CD4-positive, alpha-beta T cell treated with Interleukin-17A for 1 hour (primary cell): ENCODE measurements at places on chromosomes 4 and X.

DNA sequence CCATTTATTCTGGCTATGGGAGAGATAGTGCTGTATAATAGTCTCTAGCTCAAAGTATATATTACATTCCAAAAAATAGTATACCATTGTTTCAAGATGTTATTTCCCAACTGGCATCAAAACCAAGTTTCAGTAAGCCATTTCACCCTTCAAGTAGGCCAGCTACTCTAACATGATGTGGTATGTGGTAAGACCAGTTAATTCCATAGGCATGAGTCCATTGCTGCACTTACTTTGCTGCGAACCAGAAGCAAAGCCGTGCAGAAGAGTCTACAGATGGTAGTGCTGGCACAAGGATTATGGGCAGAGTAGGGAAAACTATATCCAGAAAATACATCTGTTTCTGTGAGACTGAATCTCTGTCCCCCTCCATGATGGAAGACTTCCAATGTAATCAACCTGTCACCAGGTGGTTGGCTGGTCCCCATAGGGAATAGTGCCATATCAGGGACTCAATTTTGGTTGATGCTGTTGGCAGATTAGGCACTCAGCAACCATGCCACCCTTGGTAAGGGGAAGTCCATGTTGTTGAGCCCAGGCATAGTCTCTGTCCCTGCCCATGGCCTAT is 49.8 kb upstream of the HSD17B10 start:
- no peak for DNase-seq

DNA sequence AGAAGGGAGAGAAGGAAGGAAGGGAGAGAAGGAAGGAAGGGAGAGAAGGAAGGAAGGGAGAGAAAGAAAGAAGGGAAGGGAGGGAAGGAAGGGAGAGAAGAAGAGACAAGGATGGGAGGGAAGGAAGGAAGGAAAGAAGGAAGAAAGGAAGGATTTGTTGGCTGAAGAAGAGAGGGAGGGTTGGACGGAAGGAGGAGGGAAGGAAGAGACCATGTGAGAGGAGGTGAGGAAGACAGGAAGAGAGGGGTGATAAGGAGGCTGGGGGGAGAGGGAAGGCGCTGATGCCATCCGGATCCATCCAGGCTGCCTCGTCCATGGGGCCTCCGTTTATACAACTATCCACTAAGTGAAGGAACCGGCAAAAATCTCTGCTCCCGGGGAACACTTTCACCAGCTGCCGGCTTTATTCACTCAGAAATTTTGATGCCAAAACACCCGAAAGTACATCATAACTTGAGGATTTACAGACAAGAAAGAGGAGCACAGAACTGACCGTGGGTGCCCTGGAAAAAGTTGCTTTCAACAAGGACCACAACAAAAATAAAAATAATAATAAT is 14.9 kb downstream of the DHRSX start:
- no peak for DNase-seq

DNA sequence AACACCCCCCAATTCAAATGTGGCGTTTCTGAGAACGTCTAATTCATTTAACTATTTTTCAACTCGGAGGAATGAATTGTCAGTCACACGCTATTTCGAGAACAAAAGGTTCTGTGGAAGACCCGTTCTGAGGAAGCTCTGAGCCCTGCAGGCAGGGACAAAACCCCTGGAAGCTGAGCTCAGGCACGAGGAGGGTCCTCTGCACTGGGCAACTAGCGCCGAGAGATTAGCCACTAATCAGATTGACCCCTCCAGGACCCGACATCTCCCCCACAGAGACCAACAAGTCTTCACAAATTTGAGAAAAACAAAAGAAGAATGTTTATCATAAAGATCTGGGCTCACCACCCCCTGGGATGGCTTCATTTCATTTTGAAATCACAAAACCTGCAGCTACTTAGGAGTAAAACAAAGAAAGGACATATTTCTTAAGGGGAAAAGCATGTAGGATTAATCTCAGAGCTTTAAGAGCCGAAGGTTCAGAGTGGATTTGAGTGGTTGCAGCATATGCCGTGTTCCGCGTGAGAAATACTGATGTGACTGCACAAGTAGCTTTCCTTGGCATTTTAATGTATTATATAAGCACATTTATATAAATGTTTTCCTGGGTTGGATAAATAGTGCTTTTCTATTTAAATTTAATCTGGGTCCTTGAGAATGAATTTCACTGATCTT is 41.8 kb downstream of the ADRA2C start:
- DNase-seq = no peak

DNA sequence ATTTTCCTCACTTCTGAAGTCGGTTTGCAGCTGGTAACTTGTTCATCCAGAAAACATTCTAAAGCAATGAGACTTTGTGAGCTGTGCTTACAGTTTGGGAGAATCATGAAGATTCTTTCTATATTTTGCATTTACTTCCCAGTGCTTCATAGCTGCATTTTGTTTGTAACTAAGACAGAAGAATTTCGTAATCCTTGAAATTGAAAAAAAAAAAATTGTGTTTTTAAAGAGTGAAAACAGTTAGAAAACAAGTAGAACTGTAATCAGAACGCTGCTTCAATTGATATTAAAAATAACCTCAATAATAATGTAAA is 392.4 kb downstream of the UNC5C start:
- DNase-seq = no peak

DNA sequence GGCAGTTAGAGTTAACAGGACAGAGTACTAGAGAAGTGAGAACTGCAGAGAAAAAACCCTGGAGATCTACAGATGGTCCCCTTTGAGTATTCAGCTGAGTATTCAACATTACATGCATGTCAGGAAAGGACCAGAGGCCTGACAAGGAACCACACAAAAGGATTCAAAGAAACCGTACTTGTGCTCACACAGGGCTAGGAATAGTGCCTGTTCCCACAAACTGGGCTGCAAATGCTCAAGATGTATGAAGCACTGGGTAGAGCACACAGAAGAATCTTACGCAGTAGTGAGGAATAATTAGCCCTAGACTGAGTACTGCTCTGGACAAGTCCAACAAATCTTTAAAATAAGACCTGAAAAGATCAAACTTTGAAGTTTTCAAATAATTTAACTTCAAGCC is 17.6 kb downstream of the PTPN13 start:
- no peak for DNase-seq

DNA sequence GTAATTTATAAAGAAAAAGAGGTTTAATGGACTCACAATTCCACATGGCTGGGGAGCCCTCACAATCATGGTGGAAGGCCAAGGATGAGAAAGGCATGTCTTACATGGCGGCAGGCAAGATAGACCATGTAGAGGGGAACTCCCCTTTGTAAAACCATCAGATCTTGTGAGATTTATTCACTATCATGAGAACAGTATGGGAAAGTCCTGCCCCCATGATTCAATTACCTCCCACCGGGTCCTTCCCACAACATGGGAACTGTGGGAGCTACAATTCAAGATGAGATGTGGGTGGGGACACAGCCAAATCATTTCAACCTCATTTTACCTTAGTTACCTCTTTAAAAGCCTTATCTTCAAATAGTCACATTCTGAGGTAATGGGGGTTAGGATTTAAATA is 30.9 kb upstream of the ELOVL6 start:
- no peak for DNase-seq

DNA sequence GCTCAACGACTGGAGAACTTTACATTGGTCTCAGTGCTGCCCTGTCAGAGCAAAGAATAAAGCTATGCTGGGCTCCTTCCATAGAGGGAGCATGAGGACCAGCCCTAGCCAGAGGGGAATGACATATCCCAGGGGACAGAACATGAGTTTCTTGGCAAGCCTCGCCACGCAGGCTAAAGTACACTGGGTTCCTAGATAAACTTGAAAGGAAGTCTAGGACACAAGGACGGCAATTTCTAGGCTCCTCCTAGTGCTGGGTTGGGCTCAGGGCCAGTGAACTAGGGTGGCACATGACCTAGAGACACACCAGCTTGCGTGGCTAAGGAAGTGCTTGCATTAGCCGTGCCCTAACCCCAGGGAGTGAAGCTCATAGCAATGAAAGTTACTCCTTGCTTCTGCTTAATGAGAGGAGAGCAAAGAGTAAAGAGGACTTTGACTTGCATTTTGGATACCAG is 141.0 kb downstream of the MAB21L2 start:
- DNase-seq = no peak

GRCh38 chr4:57074744-57075143 is 35.4 kb downstream of the IGFBP7 start:
- no peak for DNase-seq

DNA sequence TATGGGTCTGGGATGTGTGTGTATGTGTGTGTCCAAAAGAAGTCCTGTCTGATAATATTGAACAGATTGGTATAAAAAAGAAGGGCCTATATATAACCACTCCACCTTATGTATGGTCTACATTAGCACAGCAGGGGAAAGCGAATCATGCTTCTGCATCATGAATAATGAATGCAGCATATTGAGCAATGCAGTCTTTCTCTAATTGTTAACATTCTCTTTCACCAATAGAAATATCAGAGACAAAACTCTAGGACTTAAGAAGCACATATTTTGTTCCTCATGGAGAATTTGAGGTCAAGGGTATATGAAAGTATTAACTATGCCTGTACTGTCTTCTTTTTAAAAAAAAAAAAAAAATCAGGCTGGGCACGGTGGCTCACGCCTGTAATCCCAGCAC is 264.3 kb upstream of the NOCT start:
- no peak for DNase-seq

DNA sequence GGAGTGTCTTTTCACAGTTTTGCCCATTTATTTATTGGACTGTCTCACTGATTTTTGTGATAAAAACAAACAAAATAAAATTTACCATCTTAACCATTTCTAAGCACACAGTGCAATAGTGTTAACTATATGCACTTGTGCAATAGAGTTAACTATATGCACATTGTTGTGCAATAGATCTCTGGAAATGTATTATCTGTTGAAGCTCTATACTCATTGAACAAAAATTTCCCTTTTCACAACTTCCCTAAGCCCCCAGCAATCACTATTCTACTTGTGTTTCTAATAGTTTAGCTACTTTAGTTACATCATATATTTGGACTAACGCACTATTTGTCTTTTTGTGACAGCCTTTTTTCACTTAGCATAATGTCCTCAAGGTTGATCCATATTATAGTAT is 59.7 kb upstream of the BEX4 start:
- no peak for DNase-seq

DNA sequence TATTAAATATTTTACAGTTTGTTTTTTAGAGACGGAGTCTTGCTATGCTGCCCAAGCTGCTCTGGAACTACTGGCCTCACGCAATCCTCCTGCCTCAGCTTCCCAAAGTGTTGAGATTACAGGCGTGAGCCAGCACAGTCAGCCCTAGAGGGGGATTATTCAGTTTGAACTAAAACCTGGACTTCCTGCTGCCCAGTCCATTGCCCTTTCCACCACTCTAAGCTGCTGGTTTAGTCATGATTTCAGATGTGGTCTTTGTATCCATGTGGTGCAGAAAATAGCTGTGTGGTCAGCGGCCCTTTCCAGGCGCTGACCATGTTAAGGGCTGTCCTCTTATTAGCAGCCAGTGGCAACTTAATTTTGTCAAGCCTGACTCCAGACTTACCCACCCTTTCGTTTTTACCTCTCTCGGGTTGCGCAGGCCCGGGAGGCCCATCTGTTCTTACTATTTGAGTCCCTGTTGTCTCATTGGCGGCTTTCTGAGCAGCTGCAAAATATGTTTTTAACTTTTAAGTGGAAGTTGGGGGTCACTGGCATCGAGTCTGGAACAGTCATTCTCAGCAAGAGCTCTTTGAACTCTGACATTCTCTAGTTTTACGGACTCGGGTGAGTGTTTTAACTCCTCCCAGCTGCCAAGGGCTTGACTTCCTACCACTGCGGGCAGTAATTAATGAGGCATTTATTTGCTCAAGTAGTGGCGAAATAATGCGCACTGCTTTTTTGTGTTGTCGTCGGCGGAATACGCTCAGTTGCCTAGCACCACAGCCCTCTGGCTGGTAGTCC is 773 bp upstream of the VMA21 start:
- DNase-seq = no peak

DNA sequence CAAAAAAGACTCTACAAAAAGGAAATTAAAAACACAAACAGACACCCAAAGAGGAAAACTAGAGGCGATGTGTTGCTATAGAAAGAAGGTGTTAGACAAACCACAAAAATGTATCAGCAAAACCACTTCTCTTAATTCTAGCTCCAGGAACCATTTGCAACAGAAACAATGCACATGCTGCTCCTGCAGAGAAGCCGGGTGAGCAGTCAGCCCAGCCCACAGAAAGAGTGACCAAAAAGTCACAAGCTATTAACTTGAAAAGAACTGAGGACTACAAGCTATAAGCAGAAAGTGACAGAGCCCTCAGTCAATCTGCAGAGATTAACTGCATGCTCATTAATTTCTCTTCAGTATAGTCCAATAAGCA is 96.2 kb upstream of the KLHL13 start:
- DNase-seq = no peak

- no peak for DNase-seq
Measured at GRCh38 chr4:144655491-144655890, 9.5 kb downstream of the HHIP start.

GRCh38 chr4:7591409-7592053 is 156.8 kb upstream of the PSAPL1 start:
- DNase-seq = no peak

- DNase-seq = no peak
Measured at GRCh38 chrX:31333165-31333831, 261.5 kb upstream of the FTHL17 start.

- peak; percentile 60 for DNase-seq
Measured at GRCh38 chrX:78104447-78105176, 564 bp downstream of the PGK1 start.

- DNase-seq = no peak
Measured at GRCh38 chr4:61505773-61506685, 305.9 kb downstream of the ADGRL3 start.

DNA sequence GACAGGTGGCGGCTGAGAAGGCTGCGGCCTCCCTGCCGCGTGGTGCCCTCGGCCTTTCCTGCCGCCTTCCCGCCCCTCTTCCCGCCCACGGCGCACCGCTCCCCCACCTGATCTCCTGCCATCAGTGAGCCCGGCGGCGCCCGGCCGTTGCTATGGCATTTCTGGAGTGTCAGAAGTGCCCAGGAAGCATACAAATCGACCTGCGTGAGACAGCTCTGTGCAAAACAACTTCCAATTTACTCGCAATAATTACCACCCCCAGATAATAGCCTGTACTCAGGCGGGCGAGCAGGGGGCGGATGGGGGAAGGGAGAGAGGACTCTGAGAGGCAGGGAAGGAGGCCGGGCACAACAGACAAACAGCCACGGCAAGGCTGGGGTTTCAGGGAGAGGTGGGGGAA is 16.6 kb upstream of the ERCC6L start:
- DNase-seq = no peak

- DNase-seq = no peak
Measured at GRCh38 chrX:43881410-43882293, 598 bp downstream of the MAOB start.

- DNase-seq = no peak
Measured at GRCh38 chr4:83389756-83390505, 55.3 kb upstream of the HPSE start.

DNA sequence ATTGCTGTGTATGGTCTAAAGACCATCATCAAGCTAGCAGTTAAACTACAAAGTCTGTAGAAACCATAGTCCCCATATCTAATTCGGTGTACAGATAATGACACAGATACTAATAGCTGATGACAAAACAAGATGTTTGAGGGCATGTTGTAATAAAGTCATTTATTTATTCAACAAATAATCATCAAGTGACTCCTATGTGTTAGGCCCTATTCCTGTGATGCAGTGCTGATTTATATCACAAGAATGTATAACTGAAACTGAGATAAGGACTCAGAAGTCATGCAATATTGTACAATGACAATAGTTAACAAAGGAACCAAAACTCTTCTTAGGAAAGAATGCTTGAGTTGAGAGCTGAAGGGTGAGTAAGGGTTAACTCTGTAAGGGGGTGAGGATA is 315.0 kb upstream of the NR3C2 start:
- no peak for DNase-seq
